ENCODE measurements at places on chromosomes 6 and 20.

- DNase-seq: no peak
Observed at GRCh38 chr6:79030511-79030910, 47.5 kb downstream of the PHIP start.

- no peak for DNase-seq
Observed at GRCh38 chr6:143555071-143555492, 43.6 kb upstream of the FUCA2 start.

GRCh38 chr6:47360388-47360787 lies 50.7 kb upstream of the TNFRSF21 start:
- DNase-seq: no peak

DNA sequence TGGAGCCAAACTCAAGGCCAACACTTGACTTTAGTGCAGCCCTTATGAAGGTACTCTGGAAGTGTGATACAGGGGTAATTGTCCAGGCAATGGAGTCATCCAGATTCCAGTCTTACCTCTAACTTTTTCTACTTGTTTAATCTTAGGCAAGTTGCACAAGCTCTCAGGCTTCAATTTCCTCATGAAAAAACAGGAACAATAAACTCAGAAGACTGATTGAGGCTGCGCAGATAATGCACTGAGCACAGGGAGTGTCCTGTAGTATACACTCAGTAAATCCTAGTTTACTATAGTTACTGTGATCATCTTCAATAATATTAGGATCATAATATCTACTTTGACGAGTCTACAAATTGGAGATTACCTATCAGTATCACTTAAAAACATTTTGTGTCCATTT lies 127.5 kb upstream of the SMLR1 start:
- DNase-seq: no peak

DNA sequence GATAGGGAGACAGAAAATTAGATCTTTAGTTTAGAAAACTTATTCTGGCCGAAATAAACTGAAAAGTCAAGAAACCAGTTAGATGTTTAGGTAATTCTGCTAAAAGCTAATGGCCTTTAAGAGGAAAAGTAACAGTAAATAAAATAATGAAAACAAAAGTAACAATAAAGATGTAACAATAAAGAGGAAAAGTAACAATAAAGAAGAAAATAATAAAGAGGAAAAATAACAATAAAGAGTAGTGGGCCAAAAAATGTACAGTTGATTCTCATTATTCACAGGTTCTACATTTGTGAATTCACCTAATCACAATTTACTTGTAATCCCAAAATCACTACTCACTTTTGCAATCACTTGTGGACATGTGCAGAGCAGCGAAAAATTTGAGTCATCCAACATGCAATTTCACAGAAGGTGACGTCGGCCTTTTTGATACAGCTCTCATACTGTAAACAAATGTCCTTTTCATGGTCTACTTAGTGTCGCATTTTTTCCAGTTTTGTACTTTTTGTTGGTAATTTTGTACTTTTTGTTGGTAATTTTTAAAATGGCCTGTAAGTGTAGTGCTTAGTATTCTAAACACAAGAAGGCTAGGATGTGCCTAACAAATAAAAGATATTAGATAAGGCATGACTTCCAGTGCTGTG lies 24.0 kb downstream of the HBS1L start:
- no peak for DNase-seq

GRCh38 chr6:83860782-83861495 lies 1.4 kb downstream of the CYB5R4 start:
- DNase-seq: no peak

GRCh38 chr6:150775415-150776203 lies 89.9 kb upstream of the MTHFD1L start:
- DNase-seq: no peak

- DNase-seq: peak; percentile 22
Observed at GRCh38 chr6:169008641-169009257, 244.9 kb downstream of the THBS2 start.

- peak; percentile 74 for DNase-seq
Observed at GRCh38 chr6:149941583-149942460, at the start of gene ULBP2. Gene ULBP2 (plus strand): TSS chr6:149942014. CDS start chr6:149942073, 59 bp downstream.

DNA sequence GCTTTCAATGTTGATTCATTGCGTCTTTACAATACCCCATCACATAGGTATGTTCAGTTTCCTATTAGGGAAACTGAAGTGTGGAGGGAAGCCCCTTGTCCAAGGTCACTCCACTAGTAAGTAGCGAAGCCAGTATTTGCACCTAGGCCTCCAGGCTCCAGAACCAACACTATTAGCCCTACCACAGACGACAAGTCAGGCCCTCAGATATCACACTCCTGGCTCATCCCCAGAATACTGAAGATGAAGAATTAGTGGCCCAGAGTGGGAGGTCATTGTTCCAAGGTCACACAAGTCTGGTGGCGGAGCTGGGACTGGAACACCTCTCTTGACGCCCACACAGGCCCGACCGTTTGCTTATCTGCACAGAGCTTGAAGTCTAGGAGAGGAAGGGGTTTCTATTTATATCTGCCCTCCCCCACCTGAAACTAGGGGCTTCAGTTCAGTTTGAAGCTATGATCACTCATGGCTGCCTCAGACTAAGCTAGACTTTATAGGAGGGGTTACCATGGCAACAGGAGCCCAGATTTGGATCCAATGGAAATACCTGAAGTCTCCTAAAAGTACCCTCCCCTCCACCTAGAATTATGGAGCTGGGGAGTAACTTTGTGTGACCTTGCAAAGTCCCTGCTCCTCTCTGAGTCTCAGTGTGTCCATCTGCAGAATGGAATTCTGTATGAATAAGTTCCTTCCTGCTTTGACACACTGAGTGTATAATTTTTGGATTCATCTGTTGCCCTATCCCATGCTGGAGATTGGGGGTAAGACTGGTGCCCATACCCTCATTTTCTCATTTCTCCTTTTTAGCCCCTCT lies 2.2 kb downstream of the SNTA1 start:
- DNase-seq: no peak

DNA sequence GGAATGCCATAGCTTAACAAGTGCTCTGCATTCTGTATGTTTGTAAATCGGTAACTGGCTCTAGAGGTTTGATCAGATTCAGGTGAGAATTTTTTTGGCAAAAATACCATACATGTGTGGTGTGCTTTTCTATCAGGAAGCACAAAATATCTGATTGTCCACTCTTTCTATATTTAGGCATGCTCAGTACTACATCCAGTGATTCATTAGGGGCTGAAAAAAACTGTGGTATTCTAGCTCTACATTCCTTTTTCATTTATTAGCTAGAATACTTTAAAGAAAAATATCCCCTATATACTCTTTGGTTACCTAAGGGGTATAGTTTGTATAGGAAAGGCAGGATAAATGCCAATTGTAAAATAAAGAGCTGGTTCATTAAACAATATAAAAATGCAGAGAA lies 10.6 kb upstream of the ELOVL2 start:
- no peak for DNase-seq

DNA sequence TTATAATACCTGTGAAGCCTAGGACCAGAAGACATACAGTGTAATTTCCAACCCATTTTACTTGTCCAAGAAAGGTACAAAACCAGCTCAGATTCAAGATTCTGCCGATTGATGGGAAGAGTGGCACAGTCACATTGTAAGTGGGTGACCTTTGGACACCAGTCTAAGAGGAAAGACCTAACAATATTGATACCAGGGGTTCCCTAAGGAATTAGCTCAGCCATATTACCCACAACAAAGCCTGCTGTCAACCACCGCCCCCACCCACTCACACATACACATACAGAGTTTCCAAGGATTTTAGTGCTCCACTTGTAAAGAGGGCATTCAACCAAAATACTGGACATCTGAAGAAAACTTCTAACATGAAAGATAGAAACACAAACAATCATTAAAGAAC lies 27.9 kb upstream of the TMEM181 start:
- no peak for DNase-seq

DNA sequence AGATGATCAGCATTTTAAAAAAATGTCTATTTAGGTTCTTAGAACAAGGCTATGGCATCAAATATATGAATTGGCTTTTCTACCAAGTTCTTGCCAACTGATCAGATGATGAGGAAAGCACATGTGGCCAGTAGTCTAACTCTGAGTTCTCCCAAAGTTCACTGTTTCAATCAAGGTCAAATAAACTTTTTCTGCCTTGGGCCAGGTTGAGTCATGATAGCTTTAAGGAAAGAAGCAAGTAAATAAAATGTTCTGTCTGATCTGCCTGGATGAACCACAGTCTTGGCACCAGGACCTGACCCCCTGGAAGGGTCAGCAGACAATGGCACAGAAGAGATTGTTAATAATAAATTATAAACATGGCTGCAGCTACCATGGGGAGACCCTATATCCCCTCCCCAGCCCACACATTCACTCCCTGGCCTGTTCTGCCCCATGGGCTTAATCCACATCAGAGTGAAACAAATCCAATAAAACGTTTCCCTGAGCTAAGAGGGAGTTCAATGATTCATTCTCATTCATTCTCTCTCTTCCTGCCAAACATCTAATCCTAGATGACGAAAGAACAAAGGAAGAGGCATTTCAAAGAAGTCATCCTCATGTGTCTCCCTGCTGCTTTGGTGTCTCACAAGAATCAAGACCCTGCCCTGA lies 661.6 kb downstream of the DHX35 start:
- no peak for DNase-seq

DNA sequence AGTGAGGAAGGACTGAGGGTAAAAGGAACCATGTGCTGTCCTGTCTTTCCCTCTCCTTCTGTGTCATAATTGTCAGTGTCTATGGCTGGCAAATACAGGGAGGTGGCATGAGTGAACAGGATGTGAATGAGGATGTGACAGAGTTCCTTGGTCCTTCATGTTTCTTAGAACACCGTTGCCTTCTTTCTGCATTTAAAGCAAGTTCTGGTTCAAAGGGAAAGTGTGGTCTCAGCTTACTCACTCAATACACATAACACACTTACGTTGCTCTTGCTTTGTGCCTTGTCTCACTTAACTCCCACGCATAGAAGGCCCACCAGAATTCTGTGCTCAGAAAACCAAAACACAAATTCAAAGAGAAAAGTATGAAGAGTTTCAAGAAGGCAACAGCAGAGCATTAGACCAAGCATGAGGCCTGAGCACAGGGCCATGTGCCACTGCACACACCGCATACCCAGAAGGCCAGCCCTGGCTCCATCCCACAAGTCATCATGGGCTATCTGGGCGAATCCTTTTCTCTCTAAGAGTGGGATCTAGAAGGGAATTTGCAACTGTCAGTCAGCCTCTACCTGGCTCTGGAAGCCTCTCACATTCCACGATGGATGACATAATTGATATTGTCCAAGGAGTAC lies 38.9 kb upstream of the SAYSD1 start:
- no peak for DNase-seq

DNA sequence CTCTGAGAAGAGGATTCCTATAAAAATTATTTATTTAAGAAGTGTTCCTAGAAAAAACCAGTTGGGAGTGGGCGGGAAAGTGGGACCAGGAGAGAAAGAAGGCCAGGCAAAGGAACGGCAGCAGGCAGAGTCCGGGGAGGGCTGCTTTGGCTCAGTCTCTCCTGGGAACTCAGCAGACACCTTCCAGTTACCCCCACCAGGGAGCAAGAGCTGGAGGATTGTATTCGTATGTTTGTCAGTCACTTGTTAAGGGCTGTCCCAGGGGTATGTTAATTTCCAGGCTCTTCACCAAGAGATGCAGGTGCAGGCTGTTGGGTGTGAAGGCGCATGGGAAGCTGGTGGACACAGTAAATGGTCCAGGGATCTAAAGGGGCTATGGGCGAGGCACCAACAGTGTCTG lies 53.0 kb upstream of the CHD6 start:
- no peak for DNase-seq

GRCh38 chr20:14956026-14956425 lies 618.6 kb upstream of the FLRT3 start:
- DNase-seq: no peak

DNA sequence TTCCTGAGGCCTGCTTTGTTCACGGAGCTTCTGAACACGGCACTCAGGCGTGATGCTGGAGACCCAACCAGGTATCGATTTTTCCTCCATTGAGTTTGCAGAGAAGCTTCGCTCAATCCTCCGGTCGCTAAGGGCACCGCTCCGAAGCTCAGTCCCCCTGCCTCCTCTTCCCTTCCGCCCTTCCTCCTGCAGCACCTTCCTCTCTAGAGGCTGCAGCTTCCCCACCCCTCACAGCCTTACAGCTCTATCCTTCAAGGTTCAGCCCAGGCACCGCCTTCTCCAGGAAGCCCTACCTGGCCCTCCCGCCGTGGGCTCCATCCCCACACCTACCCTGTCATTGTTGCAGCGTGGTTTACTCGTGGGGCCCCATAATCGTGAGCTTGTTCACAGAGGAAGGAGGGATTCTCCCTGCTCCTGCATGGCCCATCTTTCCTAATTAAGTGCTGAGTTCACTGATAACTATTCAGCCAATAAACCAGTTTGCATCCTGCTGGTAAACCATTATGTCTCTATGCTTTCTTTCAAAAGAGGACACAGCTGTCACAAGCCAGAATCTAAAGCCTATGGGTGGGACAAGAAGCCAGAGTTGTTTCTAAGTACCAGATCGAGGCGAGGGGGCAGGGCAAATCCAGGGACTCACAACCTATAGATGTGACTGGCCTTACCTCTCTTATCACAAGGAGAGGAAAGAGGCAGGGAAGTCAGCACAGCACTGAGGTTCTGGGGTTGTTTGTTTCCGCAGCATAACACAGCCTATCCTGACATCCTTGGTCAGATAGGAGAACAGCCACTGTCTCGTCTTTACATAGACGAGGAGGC lies 152.0 kb downstream of the GRM4 start:
- DNase-seq: no peak

GRCh38 chr20:18324596-18325089 lies 36.3 kb downstream of the ZNF133 start:
- no peak for DNase-seq

DNA sequence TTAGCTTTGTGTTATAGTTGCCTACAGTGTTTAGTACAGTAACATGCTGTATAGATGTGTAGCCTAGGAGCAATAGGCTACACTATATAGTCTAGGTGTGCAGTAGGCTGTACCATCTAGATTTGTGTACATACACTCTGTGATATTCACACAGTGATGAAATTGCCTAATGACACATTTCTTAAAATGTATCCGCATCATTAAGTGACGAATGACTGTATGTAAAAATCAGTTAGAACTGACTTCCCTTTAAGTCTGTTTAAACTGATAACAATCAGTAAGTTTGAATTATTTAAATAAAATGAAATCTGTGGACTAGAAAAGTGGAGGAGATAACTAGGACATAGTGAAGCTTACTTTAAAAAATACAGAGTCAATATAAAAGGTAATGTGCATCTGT lies 176.1 kb downstream of the CDKAL1 start:
- DNase-seq: no peak

GRCh38 chr6:20681243-20681684 lies 147.0 kb downstream of the CDKAL1 start:
- DNase-seq: no peak
